Aorta (tissue), 5 donors: ENCODE measurements at places on chromosomes 2 and 18. TPM values are rescaled to one million over a fixed set of nuclear protein-coding genes. Genes with fewer than 3 reads are reported as not detected.

GRCh38 chr2:95296880-95297487 lies at the start of gene KCNIP3:
Gene KCNIP3 (plus strand): TSS chr2:95297347. CDS start chr2:95297439, 92 bp downstream.
- DNase-seq = no peak

The SLC4A5 gene
- 1.6 TPM for polyA plus RNA-seq

- no peak for DNase-seq
Measured at GRCh38 chr2:49830846-49831245, 676.5 kb upstream of the FSHR start.

The SPHKAP gene
- not detected for polyA plus RNA-seq

- DNase-seq = peak; percentile 63
Measured at GRCh38 chr2:182359990-182360662, 66.7 kb downstream of the PDE1A start.

DNA sequence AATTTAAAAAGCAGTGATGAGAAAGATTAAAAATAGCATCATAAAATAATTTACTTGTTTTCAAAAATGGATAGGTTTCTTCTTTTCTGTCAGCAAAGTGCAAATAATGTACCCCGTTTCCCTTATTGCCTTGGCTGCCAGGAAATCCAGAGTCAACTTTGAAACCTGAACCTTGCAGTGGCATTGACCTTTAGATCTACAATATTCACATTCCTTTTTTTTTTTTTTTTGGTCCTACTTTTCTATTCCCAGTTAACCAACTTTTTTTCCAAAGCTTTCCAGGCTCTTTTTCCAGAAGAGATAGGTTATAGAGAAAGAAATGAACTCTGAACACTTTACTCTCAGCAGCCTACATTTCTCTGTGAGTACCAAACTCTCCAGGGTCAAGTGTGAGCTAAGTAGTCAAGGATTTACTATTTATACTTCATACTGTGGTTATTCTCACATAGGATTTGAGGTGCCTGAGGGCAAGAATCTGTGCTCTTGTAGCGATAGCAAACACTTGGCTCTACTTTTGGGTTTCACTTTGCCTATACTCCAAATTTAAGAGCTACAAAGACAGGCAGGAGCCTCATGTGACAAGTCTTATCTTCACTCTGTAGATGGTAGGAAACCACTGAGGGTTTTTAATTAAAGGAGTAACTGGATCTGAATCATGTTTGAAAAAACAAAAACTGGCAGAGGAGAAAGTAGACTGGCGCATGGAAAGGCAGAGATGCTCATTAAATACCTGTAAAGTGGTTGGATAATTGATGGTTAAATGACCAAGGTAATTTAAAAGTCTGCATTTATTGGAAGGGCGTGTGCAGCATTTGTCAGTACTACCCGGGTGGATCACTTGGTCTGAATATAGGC lies 63.2 kb upstream of the TMEM17 start:
- no peak for DNase-seq
